ENCODE measurements at places on chromosomes 6 and 20. TPM values are rescaled to one million over a fixed set of nuclear protein-coding genes. Genes with fewer than 3 reads are reported as not detected.

- no peaks in the 10 kb centered on the region for H3K36me3 ChIP-seq
- no peak overlapping the region for H3K4me3 ChIP-seq
- H3K27me3 ChIP-seq, result peaks cover 30% of the 10 kb centered on the region
- peaks cover 15% of the 10 kb centered on the region for H3K4me1 ChIP-seq
- no peak for DNase-seq
These were observed 757 bp downstream of the RAET1E start for GRCh38 chr6:149897015-149897697.

GPX5 gene
- total RNA-seq, result not detected

DNA sequence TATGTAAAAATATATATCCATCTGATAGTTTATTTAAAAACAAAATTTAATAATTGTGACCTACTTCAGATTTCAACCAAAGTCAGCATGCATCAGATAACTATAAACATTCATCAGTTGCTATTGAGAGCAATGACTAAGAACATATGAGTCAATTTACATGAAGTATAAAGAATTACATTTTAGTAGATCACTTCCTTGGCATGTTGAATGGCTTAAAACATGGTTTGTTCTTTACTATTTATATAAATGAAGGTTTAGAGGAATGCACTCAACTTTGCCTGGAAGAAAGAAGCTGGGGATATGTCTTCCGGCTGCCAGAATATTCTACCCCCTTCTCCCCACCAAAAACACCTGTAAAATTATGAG lies 6.4 kb upstream of the FAM217A start:
- no peak overlapping the region for H3K4me3 ChIP-seq
- H3K27me3 ChIP-seq, result peaks cover 6% of the 10 kb centered on the region
- no peak for DNase-seq
- H3K27ac ChIP-seq, result no peak overlapping the region
- no peaks in the 10 kb centered on the region for H3K36me3 ChIP-seq

- H3K27me3 ChIP-seq, result peaks cover 10% of the 10 kb centered on the region
- peaks cover 6% of the 10 kb centered on the region for H3K4me1 ChIP-seq
- H3K36me3 ChIP-seq, result no peaks in the 10 kb centered on the region
These were observed 39.0 kb downstream of the GMPR start for GRCh38 chr6:16277101-16277981.

DNA sequence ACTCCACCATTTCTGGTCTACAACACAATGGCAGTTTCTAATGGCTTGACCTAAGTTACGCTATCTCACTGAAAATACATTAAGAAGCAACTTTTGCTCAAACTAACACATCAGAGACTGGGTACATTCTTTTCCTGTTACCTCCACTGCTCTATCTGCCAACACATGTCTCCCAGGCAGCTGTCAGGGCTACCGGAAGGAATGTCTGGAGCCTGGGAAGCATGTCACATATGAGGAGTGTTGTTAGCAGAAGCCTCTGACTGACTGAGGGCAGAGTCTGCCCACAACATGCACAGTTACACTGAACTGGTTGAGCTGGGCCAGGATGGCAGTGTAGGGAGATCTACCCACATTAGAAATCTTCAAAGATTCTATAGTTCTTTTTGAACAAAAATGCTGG lies 264.5 kb downstream of the KIF16B start:
- H3K27me3 ChIP-seq, result no peaks in the 10 kb centered on the region
- no peak for DNase-seq
- H3K36me3 ChIP-seq, result peaks cover 6% of the 10 kb centered on the region
- no peak overlapping the region for H3K4me3 ChIP-seq
- H3K27ac ChIP-seq, result no peak overlapping the region

- no peaks in the 10 kb centered on the region for H3K27me3 ChIP-seq
- DNase-seq, result no peak
- no peaks in the 10 kb centered on the region for H3K4me1 ChIP-seq
- H3K27ac ChIP-seq, result no peak overlapping the region
- no peak overlapping the region for H3K4me3 ChIP-seq
These were observed 296.7 kb downstream of the CDH26 start for GRCh38 chr20:60254901-60255411.

DNA sequence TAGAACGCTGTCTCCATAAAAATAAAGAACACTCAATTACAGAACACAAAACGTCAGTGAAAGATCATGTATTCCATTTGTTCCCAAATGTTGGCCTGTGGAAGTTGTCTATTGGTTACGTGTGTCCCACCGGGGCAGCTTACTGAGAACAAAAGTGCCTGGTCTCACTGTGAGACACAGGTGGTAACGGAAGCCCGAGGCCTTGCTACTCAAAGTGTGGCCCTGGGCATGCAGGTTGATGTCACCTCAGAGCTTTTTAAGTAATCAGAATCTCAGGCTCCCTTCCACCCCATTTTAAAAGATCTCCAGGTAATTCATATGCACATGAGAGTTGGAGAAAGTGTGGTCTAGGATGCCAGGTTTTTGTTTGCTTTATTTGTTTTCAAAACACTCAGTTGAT lies 422.5 kb upstream of the OPRM1 start:
- H3K36me3 ChIP-seq, result no peaks in the 10 kb centered on the region
- H3K4me1 ChIP-seq, result no peaks in the 10 kb centered on the region
- no peak for DNase-seq
- no peak overlapping the region for H3K4me3 ChIP-seq
- no peaks in the 10 kb centered on the region for H3K27me3 ChIP-seq

DNA sequence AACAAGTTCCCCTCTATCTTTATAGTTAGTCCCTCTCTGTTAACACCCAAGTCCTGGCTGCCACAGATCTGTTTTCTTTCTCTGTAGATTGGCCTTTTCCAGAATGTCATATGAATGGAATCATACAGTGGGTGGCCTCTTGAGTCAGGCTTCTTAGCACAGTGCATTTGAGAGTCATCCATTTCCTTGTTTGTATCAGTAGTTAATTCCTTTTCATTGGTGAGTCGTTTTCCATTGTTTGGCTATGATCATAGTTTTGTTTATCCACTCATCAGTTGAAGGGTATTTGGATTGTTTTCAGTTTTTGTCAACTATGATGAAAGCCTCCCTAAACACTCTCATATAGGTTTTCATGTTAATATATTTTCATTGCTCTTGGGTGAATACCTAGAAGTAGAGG lies 248.3 kb downstream of the ARID1B start:
- H3K36me3 ChIP-seq, result peaks cover 7% of the 10 kb centered on the region
- no peak for DNase-seq
- H3K27me3 ChIP-seq, result no peaks in the 10 kb centered on the region
- no peak overlapping the region for H3K4me3 ChIP-seq
- peaks cover 40% of the 10 kb centered on the region for H3K4me1 ChIP-seq

Data from activated T-cell treated with anti-CD3 and anti-CD28 coated beads, Interleukin-2, amount 50 U/mL, for 72 hours (primary cell).